ENCODE measurements at places on chromosomes 12 and 14.

DNA sequence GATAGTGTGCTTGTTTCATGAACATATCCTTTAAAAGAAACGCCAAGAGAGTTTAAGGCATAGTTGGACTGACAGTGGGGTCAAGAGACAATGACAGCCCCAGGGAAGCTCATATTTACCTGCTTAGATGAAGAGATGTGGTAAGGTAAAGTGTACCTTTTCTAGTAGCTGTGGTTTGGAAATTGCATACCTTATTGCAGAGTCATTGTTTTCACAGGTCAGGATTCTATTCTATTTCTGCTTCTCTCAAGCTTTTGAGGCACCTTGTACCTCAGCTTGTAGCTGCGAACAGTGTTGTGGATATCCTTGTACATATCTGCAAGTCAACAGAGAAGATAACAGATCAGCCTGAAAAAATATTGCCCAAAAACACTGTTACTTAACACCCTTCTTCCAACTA, 47.7 kb downstream of the ATP6V1D start:
- DNase-seq, result no peak

DNA sequence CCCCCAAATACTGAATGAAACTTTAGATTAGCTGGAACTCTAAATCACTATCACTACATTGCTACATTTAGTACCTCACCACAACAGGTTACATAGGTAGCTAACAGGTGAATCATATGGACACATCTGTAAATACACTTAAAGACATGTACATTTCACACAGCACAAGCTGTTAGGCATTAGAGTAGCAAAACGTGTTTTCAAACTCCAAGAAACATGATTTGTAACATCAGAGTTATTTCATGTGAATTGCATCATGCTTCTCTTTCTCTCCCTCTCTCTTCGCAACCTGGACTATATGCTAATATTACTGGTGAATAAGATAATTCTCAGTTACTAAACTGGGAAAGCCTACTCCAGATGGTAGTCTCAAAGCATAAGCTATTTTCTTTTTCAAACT, 4.3 kb downstream of the SEL1L start:
- no peak for DNase-seq

- no peak for DNase-seq
Observed at GRCh38 chr14:68423686-68424085, 369.2 kb downstream of the ZFP36L1 start.

DNA sequence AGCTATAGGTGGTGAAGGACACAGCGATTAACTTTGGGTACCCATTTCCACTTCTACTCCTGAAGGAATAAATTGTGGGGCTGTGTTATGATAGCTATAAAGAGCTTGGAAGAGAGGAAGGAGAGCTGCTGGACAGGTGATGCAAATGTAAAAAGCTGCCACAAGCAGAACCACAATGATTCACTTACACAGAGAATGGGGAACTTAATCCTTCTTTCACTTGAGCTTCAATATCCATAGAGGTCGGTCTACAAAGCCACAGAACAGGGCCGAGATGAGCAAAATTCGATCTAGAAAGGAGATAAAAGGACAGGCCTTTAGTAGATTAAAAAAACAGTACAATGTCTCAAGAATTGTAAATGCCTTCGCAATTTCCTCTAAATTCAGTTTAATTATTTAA, 831.1 kb downstream of the LRFN5 start:
- no peak for DNase-seq

- no peak for DNase-seq
Observed at GRCh38 chr12:73964641-73965040, 573.0 kb upstream of the ATXN7L3B start.

DNA sequence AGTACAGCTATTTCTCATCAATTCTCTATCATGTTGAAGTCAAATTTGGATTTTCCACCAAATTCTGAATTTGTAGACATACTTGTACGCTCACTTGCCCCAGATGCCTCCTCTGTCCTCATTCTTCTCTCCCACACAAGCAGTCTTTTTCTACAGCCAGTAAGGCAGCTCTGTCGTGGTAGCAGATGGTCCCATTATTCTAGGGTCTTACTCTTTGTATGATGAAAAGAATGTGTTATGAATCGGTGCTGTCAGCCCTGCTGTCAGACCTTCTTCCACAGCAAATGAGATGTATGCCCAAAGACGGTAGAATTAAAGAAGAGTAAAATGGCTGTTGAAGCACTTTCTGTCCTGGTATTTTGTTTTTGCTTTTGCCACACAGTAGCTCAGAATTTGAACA, 17.2 kb upstream of the PAPLN start:
- no peak for DNase-seq

DNA sequence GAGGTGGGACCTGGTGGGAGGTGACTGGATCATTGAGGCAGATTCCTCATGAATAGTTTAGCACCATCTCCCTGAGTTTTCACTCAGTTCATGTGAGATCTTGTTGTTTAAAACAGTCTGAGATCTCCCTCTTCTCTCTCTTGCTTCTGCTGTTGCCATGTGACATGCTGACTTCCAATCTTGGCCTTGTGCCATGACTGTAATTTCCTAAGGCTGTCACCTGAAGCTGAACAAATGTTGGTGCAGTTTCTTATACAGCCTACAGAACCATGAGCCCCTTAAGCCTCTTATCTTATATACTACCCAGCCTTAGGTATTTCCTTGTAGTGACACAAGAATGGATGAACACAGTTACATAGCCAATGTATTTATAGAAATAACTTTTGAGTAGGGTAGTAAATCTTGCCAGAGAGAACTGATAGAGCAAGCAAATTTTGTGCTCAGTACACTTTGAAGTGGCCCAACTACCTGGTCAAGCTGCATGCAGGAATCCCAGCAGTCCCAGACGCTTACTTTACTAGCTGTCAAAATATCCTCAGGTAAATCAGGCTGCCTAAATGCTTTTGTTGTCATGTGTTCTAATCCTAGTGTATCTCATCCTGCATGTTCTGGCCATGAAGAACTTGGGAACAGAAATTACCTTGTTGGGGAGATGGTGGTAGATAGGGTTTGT, 445.6 kb upstream of the MIS18BP1 start:
- DNase-seq, result no peak

- no peak for DNase-seq
Observed at GRCh38 chr12:81296556-81297305, 218.9 kb downstream of the ACSS3 start.

GRCh38 chr14:81485372-81485771, 48.3 kb downstream of the SEL1L start:
- DNase-seq, result no peak

GRCh38 chr14:52286661-52287649, 19.5 kb downstream of the PTGDR start:
- DNase-seq, result no peak

- DNase-seq, result no peak
Observed at GRCh38 chr14:35215110-35215813, 76.9 kb upstream of the PSMA6 start.

Data from activated CD4-positive, alpha-beta T cell treated with anti-CD3 and anti-CD28 coated beads for 4 hours (primary cell).